Thyroid gland (tissue), 4 donors: ENCODE measurements at places on chromosomes 5 and 9.
A peak's percentile ranks its signal among the peaks of the same experiment; 100 is the strongest.

DNA sequence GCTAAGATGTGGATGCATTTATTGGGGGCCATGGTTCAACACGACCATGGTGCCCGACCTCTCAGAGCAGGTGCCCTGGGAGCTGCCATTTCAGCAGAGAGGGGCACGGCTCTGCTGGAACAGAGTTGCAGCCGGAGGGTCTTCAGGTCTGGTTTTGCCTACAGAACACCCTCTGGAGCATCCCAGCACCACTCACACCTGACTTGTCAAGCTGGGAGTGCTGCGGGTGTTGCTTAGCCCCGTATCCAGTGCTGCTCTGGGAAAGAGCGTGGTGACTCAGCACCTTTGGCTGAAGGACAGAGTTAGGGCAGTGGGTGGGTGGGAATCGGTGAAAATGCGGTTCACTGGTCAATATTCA, 36.5 kb upstream of the IRX4 start:
- DNase-seq = no peak

- DNase-seq = no peak
These were observed 163.4 kb downstream of the GAS1 start for GRCh38 chr9:86783884-86784283.

DNA sequence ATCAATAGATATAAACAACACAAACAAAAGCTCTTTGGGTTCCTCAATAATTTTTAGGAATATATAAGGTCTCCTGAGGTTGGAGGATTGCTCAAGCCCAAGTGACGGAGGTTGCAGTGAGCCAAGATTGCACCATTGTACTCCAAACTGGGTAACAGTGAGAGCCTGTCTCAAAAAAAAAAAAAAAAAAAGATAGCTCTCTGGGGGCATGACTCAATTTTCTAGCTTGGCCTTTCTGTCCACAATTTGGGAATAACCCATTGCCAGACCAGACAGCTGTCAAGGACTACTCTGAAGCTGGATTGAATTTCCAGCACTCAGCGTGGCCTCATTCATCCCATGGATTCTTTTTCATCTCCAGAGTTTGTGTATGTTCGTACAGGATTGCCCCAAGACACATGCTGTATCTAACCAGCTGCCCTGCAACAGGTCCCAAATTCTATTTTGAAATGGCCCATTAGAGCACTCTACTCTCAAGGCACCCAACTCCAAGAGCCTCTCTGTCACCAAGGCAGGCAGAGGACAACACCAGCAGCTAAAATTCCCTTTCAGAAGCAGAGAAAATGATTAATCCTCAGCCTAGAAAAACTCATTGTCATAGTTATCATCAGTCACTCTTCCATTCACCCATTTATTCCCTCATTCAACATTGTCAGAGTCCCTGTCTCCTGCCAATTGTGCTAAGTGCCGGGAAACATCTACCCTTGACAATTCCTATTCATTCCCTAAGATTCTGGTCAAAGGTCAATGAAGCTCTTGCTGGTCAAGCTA, 8.7 kb downstream of the FAM193B start:
- DNase-seq = peak; percentile 18

DNA sequence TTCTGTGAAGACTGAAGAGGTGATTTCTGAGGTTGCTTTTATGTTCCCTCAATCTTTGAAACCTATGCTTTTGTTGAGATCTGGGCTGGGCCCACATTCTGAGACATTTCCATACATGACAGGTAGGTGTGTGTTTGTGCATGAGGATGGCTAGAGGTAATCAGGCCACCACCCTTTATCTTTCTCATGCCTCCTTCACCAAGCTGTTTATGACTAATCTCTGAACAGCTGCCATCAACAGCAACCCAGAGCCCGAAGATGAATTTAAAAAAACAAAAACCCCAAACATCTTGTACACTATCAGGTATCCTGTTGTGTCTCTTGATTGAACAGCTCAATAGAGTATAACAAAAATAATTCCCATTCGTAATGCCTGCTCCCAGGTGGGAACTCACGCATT, 12.6 kb upstream of the C5orf46 start:
- DNase-seq = no peak

DNA sequence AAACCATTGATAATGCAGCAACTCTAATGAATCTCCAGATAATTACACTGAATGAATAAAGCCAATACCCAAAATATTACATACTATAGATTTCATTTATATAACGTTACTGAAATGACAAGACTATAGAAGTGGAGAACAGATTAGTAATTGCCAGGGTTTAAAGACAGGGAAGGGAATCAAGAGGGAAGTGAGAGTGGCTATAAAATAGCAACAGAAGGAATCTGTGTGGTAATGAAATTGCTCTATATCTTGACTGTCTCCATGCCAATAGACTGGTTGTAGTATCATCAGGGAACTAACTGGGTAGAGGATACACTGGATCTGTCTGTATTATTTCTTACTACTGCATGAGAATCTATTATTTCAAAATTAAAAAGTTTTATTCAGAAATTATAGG, 396.5 kb upstream of the RPS23 start:
- no peak for DNase-seq

DNA sequence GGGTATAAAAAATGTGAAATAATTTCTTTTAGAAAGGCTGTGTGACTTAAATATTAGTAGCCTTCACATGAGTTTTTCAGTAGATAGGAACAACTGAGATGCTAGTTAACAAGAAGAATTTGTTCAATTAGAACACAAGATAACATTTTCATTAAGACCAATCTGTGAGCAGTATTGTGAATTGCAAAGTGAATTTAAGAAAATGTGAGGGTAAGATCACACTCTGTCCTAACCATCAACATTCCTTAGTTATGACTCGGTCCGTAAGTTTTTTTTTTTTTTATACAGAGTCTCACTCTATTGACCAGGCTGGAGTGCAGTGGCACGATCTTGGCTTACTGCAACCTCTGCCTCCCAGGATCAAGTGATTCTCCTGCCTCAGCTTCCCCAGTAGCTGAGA, 180.2 kb upstream of the EGFLAM start:
- DNase-seq = no peak

DNA sequence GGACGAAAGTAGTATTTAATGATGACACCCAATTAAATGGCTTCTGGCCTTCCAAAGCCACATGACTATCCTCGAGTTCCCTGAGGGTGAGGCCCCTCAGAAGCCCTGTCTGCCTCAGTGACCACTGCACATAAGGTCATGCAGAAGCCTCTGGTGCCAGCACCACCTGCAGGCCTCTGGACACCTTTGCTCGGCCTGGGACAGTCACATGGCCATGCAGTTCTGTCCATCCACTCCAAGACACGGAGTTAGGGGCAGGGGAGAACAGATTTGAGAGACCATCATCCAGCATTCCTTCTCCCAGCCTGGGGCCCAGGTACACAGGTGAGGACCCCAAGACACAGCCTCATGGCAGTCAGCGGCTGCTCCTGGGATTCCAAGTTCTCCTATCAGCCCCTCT, 145.0 kb downstream of the ROR2 start:
- no peak for DNase-seq

GRCh38 chr9:86649913-86650312, 295.7 kb upstream of the TUT7 start:
- no peak for DNase-seq

GRCh38 chr9:93662952-93663572, 86.7 kb downstream of the PHF2 start:
- no peak for DNase-seq

DNA sequence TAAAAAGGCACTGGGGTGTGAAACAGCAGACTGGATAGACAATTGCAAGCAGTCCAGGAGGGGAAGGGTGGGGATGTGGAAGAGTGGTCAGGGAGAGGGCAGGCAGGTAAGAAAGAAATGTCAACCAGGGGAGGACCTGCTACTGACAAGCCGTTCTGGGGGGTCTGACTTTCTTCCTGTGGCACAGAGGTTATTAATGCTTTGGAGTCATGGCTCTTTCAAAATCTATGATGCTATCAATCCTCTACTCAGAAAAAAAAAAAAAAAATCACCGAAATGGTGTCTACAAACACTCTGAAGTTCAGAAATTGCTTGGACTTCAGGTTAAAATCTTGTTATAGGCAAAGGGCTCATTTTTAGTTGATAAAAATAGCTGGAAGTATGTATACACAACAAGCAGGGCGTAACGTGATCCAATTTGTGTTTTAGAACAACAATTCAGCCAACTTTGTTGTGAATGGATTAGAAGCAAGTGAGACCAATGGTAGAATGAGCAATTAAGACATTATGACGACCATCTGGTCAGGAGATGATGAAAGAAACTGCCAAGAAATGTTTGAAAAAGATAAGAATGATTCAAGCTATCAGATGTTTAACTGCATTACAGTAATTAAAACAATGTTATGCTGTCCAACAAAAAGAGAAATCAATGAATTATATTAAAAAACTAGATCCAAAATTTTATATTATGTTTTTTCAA, 255.2 kb downstream of the DEPDC1B start:
- DNase-seq = no peak

- DNase-seq = peak; percentile 35
These were observed 1.4 kb upstream of the ENC1 start for GRCh38 chr5:74641735-74642542.

- no peak for DNase-seq
These were observed 1.7 kb downstream of the ABCA2 start for GRCh38 chr9:137026384-137026783.

- no peak for DNase-seq
These were observed 114.4 kb downstream of the SLC12A2 start for GRCh38 chr5:128197896-128198522.

- DNase-seq = no peak
These were observed 16.7 kb downstream of the AP3S1 start for GRCh38 chr5:115858396-115858795.

- no peak for DNase-seq
These were observed 120.1 kb upstream of the GAS1 start for GRCh38 chr9:87067426-87067825.

GRCh38 chr9:86405926-86406325, 51.7 kb upstream of the TUT7 start:
- DNase-seq = no peak

DNA sequence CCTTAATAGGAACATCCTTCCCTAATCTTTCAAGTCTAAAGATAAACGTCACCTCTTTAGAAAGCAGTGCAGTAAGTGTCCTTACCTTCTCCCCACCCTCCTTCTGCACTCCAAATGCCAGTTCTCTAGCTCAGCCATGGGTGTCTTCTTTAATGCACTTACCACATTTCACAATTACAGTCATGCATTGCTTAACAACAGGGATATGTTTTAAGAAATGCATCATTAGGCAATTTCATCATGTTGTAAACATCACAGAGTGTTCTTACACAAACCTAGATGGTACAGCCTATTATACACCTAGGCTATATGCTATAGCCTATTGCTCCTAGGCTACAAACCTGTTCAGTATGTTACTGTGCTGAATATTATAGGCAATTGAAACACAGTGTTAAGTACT, 91.2 kb downstream of the RFX3 start:
- DNase-seq = no peak

DNA sequence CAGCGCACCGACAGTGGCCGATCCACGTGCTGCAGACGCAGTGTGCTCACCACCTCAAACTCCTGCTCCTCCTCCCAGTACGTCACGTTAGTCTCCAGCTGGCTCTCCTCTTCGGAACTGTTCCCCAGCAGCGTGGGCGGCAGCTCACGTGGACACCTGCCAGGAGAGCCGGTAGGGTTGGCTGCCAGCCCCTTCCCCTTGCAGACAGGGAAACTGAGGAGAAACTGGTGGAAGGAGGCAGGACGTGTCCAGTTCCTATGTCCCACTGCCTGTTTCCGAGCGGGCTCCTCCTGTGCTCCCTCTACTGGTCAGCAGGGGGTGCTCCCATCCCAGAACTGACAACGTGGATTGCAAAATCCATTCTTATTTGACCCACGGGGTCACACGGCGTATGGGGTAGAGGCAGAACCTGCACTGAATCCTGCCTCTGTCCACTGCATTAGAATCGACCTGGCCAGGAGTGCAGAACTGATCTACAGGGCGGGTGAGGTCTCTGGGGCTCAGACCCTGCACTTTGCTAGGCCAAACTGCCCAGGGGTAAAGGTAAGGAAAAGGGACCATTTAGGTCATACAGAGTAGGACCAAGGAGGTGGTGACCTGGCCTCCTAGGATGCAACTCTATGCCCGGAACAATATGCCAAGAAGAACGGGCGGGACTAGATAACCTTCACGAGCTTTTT, 25.7 kb downstream of the PDGFRB start:
- DNase-seq = peak; percentile 61

GRCh38 chr5:168683247-168683926, 104.2 kb upstream of the PANK3 start:
- DNase-seq = no peak

DNA sequence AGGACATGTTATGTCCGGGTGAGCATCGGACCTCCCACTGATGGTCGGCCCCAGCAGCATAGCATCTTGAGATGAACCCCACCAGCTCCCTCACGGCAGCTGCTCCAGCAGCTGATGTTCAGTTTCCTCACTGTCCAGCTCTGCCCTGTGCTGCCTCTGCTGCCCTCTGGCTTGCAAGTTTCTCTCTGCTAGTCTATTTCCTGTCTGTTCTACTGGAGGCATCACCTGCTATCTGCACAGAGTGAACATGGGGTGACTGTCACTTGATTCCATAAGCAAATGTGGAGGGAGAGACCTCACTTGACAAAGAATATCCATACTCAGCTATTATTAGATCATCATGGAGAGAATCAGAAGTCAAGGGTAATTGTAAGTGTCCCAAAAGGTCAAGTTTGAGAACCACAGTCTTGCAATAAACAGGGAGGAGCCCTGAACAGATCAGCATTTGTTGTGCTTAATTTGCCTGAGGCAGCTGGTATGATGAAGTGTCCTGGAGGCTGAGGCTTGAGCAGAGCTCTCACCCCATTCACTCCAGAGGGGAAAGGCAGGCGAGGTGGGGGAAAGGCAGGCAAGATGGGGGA, 702.8 kb downstream of the SEMA5A start:
- DNase-seq = no peak

DNA sequence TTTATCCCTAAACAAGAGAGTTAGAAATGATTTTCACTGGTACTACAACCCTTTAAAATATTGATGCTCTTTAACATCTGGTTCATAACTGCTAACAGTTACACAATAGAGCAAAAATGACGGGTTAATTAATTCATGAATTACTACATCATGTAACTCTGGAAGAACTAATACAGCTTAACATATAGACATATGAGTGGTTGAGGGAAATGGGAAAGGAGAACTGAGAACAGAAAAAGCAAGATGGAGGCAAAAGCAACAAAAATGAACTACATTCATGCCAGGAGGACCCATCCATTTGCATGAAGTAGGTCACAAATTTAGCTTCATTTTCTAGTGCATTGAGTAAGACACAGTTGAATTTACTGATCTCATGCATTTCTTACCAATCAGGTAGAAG, 61.8 kb downstream of the C9 start:
- no peak for DNase-seq

- no peak for DNase-seq
These were observed 47.3 kb downstream of the LURAP1L start for GRCh38 chr9:12822111-12822510.
